ENCODE measurements at places on chromosomes 16 and 17. TPM values are rescaled to one million over a fixed set of nuclear protein-coding genes. Genes with fewer than 3 reads are reported as not detected.

The RRAD gene
- 13.5 TPM for total RNA-seq

The YPEL2 gene
- total RNA-seq, result 9.7 TPM

The AP2B1 gene
- 42.7 TPM for total RNA-seq

The CCL1 gene
- not detected for total RNA-seq

The CSH2 gene
- total RNA-seq, result not detected

The WRAP53 gene
- 3.4 TPM for total RNA-seq

The LGALS9B gene
- total RNA-seq, result not detected

The CIBAR2 gene
- total RNA-seq, result not detected

The E4F1 gene
- total RNA-seq, result 24.0 TPM

The BCO1 gene
- total RNA-seq, result 0.28 TPM

The DNAH2 gene
- total RNA-seq, result 0.57 TPM

The CCL16 gene
- total RNA-seq, result not detected

The HAS3 gene
- total RNA-seq, result 2.4 TPM

The NUP88 gene
- total RNA-seq, result 75.1 TPM

The GNG13 gene
- not detected for total RNA-seq

The ATP6V0C gene
- total RNA-seq, result 5.1 TPM

The KIF2B gene
- total RNA-seq, result not detected

The BIRC5 gene
- total RNA-seq, result 15.5 TPM

The TBC1D3I gene
- 0.28 TPM for total RNA-seq

The TBX21 gene
- total RNA-seq, result 0.14 TPM

The PDIA2 gene
- 0.37 TPM for total RNA-seq

The ZPBP2 gene
- not detected for total RNA-seq

The OR4D2 gene
- total RNA-seq, result not detected

The GAS7 gene
- total RNA-seq, result 15.6 TPM

The FOXN1 gene
- not detected for total RNA-seq

The G6PC1 gene
- not detected for total RNA-seq

The CD7 gene
- total RNA-seq, result 0.09 TPM

The NKD1 gene
- under 0.01 TPM for total RNA-seq

The TLCD3B gene
- 0.09 TPM for total RNA-seq

The RNF112 gene
- 6.1 TPM for total RNA-seq

The SP6 gene
- under 0.01 TPM for total RNA-seq

The RHBDL1 gene
- 3.7 TPM for total RNA-seq

The WSCD1 gene
- total RNA-seq, result 0.09 TPM

The SEPTIN12 gene
- total RNA-seq, result not detected

The SLC5A11 gene
- total RNA-seq, result not detected

The KRT28 gene
- not detected for total RNA-seq

The CHST4 gene
- total RNA-seq, result not detected

The KRT33A gene
- total RNA-seq, result not detected

The NPIPA7 gene
- total RNA-seq, result 0.57 TPM

The CES1 gene
- total RNA-seq, result 2.5 TPM

The UTS2R gene
- not detected for total RNA-seq

The PITPNM3 gene
- total RNA-seq, result 0.14 TPM

The MRPL45 gene
- 31.9 TPM for total RNA-seq

The NOG gene
- total RNA-seq, result 0.09 TPM

The RAB40B gene
- total RNA-seq, result 5.3 TPM

The YBX2 gene
- total RNA-seq, result not detected

The STAC2 gene
- total RNA-seq, result not detected

The TSPOAP1 gene
- 0.43 TPM for total RNA-seq

The CLEC19A gene
- not detected for total RNA-seq

The CBFB gene
- total RNA-seq, result 43.9 TPM

The FNDC8 gene
- total RNA-seq, result not detected

The FN3K gene
- 4.9 TPM for total RNA-seq

The GAST gene
- total RNA-seq, result not detected

The PRSS36 gene
- total RNA-seq, result 0.09 TPM

The TNRC6A gene
- 26.9 TPM for total RNA-seq

The MYH8 gene
- under 0.01 TPM for total RNA-seq

The KRT40 gene
- total RNA-seq, result not detected

The TBC1D3K gene
- total RNA-seq, result under 0.01 TPM

Measured in smooth muscle cell of bladder (primary cell).